CMK (cell line): ENCODE measurements at places on chromosomes 16 and 17.

DNA sequence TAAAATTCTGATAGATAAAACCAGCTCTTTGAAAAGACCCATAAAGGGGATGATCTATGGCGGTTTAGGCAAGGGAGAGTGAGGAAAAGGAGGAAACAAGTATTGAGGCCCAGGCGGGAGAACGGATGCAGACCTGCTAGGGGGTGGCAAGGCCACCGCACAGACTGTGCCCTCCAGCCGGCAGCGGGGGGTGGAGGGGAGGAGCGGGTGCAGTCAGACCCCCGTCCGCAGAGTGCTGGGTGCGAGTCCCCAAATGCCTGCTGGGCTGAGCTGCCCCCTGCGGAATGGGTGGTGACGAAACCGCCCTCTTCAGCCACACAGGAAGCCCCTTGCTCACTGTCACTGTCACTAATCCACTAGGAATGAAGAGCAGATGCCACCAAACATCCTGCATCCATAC is 46.0 kb downstream of the LMF1 start:
- no peak for DNase-seq

DNA sequence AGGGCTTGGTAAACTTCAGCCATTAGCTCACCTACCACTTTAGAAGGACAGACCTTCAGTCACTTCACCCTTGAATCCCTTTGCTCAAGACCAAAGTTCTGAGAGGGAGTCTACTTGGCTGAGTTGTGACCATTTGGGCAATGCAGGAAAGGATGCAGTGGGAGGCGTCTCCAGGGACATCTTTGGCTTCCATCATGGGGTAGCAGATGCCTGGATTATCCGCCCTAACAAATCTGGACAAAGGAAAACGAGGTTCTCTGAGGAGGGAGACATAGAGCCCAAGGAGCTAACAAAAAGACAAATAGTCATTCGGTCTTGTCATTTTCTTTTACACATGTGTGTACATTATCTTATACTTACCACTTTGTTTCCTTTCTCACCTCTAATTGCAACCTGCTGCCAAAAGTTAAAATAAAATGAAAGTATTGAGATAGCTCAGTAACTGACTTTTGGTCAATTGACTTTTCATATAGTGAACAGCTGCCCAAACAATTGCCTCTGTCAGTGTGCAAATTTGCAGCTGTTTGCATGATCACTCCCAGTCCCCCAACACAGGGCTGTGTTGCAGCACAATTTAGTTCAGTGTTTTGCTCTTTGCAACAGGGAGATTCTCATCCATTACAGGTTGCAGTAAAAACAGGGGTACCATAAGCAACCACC is 108.9 kb upstream of the EEF2KMT start:
- no peak for DNase-seq

- peak; percentile 46 for DNase-seq
Observed at GRCh38 chr17:20116683-20117309, 107.6 kb downstream of the SPECC1 start.

- DNase-seq = no peak
Observed at GRCh38 chr17:61402978-61403800, 3.5 kb downstream of the TBX2 start.

GRCh38 chr17:69388822-69389442 is 25.6 kb upstream of the MAP2K6 start:
- DNase-seq = no peak

- DNase-seq = no peak
Observed at GRCh38 chr16:65409510-65409909, 287.6 kb upstream of the CDH11 start.

GRCh38 chr17:63626551-63627180 is 4.4 kb downstream of the MAP3K3 start:
- DNase-seq = no peak

- DNase-seq = peak; percentile 57
Observed at GRCh38 chr16:8644211-8645140, 23.0 kb downstream of the METTL22 start.

DNA sequence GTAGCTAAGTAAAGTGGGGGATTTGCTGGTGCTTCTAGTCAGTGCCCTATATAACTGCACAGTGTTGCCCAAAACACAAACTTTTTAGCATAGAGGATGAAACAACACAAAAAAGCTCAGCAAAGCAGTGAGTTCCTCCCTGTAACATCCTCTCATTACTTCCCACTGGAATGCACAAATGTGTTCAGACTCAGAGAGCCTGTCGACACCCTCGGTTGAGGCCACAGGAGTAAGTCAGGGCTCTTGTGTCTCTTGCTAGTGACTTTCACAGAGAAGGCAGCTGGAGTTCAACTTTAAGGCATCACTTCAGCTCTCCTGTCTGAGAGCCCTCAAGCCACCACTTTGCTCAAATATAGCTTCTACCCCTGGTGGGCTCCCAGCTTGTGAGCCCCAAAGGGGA is 107.2 kb upstream of the NETO2 start:
- DNase-seq = no peak

- DNase-seq = no peak
Observed at GRCh38 chr16:72837846-72838585, 209.9 kb downstream of the ZFHX3 start.

DNA sequence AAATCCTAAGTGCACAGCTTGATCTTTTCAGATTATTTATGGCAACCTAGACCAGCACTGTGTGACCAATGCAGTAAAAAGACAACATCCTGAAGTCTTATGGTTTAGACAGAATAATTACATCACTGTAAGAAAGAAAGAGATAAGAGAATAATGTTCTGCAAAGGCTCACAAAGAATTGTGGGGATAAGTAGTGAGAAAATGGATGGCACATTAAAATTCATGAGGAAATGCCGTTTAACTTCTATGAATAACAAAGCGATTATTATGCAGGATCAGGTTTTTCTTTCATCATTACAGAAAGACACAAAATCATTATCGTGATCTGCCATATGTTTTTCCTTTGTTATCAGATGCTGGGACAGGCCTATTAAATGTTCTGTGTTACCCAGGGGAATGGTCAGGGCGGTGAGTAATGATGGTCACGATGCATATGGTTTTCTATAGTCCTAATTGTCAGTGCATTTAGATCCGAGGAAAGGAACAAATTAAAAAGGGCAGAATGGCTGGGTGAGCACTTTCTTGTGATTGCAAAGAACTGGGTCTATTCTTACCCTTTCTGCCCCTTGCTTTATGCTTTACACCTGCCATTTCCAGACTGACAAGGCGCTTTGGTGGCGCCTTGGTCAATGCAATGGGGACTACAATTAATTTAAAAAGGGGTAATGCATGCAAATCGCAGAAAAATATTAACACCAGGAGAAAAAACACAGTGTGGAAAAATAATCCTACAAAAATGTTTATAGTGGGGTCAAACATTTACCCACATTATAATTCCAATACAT is 18.1 kb upstream of the DHX40 start:
- DNase-seq = no peak

DNA sequence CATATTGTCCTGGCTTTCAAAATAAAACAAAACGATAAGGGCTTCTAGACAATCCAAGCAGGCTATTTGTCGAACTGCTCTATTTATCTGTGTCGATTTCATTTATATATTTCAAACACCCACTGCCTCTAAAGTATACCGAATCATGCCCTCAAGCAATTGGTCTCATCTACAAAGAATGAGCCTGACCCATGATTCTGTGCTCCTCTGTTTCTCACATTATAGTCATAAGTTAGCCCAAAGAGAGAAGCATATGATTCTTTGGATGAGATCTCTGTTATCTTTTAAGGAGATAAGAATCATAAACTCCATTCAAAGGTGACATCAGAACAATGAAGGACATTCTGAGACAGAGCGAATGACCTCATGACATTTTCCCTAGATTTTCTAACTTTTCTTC is 191.1 kb downstream of the MAP2K6 start:
- no peak for DNase-seq

DNA sequence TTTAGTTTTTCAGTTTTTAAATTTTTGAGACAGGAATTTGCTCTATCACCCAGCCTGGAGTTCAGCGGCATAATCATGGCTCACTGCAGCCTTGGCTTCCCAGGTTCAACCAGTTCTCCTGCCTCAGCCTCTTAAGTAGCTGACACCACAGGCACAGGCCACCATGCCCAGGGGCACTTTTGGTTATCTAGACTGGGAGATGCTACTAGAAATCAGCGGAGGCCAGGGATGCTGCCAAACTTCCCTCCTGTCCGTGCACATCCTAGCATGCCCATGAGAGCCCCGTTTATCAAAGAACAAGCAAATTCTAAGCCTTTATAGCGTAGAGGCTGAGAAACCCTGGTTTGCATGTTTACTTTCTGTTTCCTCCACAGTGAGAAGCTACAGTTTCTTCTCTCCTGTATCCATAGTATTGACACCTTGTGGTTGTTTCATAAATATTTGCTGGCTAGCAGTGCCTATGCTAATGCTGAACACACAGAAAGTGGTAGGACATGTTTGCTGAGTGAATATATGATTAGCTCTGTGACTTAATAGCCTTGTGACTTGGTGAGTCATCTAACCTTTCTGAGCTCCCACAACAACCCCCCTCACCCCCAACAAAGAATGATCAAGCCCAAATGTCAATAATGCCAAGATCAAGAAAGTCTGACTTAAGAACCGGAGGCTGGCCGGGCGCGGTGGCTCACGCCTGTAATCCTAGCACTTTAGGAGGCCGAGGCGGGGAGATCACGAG is 39.2 kb upstream of the MAF start:
- DNase-seq = no peak

GRCh38 chr17:57365420-57365819 is 109.1 kb downstream of the MSI2 start:
- DNase-seq = no peak

GRCh38 chr17:13797863-13798262 is 196.1 kb upstream of the HS3ST3A1 start:
- no peak for DNase-seq

DNA sequence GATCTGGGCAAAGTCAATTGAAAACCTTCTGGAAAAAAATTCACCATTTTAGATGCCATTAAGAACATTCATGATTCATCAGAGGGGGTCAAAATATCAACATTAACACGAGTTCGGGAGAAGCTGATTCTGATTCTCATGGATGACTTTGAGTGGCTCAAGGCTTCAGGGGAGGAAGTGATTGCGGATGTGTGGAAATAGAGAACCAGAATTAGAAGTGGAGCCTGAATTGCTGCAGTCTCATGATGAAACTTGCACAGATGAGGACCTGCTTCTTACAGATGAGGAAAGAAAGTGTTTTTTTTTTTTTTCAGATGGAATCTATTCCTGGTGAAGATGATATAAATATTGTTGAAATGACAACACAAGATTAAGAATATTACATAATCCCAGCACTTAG is 12.9 kb downstream of the ITGAX start:
- no peak for DNase-seq
